ENCODE measurements at places on chromosomes 2 and 18. TPM values are rescaled to one million over a fixed set of nuclear protein-coding genes. Genes with fewer than 3 reads are reported as not detected.
A peak's percentile ranks its signal among the peaks of the same experiment; 100 is the strongest.

Gene LHCGR
- not detected for total RNA-seq

DNA sequence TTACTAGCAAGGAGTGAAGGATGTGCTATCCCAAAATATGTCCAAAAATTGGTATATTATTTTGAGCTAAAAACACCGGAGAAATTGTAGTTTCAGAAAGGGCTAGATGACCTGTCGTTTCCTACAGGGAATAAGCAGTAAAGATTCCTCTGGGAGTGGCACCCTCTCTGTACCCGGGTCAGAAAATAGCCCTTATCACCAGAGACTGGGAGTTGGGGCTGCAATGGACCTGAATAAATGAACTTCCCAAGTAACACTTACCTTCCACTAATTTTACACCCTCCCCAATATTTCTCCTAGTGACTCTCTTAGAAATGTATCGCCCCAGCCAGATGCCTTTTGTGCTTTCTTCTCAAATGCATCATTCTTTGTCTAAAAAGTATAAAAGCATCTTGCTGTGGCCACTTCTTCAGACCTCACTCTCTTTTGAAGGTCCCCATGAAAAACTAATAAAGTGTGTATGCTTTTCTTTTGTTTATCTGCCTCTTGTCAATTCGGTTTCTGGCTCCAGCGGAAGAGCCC, 734 bp upstream of the RMC1 start:
- no peaks in the 10 kb centered on the region for H3K27me3 ChIP-seq
- H3K27ac ChIP-seq, result peak overlapping the region; percentile 95
- peak overlapping the region; percentile 93 for H3K4me3 ChIP-seq

GRCh38 chr2:234286118-234286598, 210.7 kb downstream of the ARL4C start:
- peaks cover 15% of the 10 kb centered on the region for H3K4me1 ChIP-seq
- no peak overlapping the region for H3K4me3 ChIP-seq
- no peaks in the 10 kb centered on the region for H3K36me3 ChIP-seq
- H3K27ac ChIP-seq, result no peak overlapping the region

GRCh38 chr2:82000606-82001005, 1696.1 kb upstream of the LRRTM1 start:
- H3K27me3 ChIP-seq, result no peaks in the 10 kb centered on the region
- no peak overlapping the region for H3K4me3 ChIP-seq
- DNase-seq, result no peak
- H3K27ac ChIP-seq, result no peak overlapping the region
- no peaks in the 10 kb centered on the region for H3K36me3 ChIP-seq
- no peaks in the 10 kb centered on the region for H3K4me1 ChIP-seq

- H3K4me1 ChIP-seq, result no peaks in the 10 kb centered on the region
- no peaks in the 10 kb centered on the region for H3K27me3 ChIP-seq
- no peak overlapping the region for H3K27ac ChIP-seq
- H3K4me3 ChIP-seq, result no peak overlapping the region
- H3K36me3 ChIP-seq, result no peaks in the 10 kb centered on the region
Observed at GRCh38 chr18:68560128-68560527, 154.8 kb downstream of the TMX3 start.

DNA sequence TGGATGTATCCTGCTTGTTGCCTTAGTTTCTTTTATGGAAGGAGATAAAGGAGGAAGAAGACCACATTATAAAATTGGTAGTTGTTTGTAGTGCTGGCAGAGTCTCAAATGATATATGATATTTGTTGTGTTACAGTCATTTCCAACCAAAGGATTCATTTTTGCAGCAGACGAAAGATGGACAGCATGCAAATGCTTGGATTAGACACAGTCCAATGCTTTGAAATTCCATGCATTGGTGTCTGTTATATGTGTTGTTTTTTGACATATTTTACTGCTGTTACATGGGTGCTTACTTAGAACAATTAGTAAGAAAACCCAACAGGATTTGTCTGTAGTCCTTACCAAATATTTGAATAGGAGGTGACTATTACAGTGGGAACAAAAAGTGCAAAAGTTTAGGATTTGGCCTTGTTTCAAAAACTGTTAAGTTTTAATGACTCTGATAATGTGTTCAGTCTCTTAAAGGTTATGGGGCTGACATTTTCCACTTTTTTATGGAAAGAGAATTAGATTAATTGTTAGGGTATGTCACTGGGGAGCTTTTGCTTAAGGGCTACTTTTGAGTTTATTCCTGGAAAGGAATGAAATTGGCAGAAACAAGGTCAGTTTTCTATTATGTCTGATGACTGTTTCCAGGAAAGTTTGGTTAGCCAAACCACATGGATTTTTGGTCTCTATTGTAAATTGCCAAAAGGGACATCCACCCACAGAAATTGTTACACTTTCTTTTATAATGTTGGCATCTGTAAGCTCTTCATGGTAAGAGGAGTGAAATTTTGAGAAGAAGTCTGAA, 229.4 kb upstream of the MMADHC start:
- peaks cover 13% of the 10 kb centered on the region for H3K4me1 ChIP-seq
- no peaks in the 10 kb centered on the region for H3K36me3 ChIP-seq
- no peak overlapping the region for H3K27ac ChIP-seq
- H3K4me3 ChIP-seq, result no peak overlapping the region
- no peak for DNase-seq

GRCh38 chr2:172416447-172417058, 10.8 kb upstream of the ITGA6 start:
- DNase-seq, result no peak
- H3K27me3 ChIP-seq, result no peaks in the 10 kb centered on the region
- H3K4me3 ChIP-seq, result no peak overlapping the region
- no peak overlapping the region for H3K27ac ChIP-seq
- no peaks in the 10 kb centered on the region for H3K36me3 ChIP-seq

DNA sequence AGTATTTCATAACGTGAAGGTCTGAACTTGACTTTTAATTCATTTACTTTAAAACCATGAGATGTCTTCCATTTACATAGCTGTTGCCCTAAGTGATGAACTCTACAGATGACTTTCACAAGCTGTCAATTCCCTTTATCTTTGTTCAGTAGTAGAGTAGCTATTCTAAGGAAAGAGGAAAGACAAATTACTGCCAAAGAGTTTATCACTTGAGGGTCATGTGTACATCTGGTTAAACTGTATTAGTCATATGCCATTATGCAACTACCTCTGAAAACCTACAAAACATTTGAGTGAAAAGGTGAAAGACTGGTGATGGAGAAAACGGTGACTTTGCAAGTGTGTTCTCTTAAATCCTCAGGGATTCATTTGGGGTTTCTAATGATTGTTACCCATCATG, 763.9 kb downstream of the TMEM182 start:
- H3K27ac ChIP-seq, result no peak overlapping the region
- no peak for DNase-seq
- H3K27me3 ChIP-seq, result no peaks in the 10 kb centered on the region
- no peak overlapping the region for H3K4me3 ChIP-seq
- no peaks in the 10 kb centered on the region for H3K4me1 ChIP-seq
- H3K36me3 ChIP-seq, result no peaks in the 10 kb centered on the region

Gene KANSL1L
- total RNA-seq, result 29.7 TPM

DNA sequence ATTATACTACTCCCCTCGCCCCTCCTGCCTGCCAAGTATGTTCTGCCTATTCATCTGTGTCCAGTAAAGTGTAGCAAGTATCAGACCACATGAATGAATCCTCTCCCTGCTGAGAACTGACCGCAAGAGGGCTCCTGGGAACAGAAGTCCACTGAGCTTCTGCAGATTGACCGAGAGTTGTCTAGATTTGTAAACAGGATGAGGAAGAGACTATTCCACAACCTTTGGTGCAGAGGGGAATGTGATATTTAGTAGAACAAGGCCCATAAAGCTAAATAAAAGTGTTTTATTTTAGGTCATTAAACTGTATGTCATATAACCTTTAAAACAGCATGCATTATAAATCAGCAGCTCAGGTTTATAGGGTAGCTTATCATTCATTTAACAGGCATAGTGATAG, 377.0 kb downstream of the DCC start:
- H3K27ac ChIP-seq, result no peak overlapping the region
- H3K4me3 ChIP-seq, result no peak overlapping the region
- no peak for DNase-seq
- H3K27me3 ChIP-seq, result no peaks in the 10 kb centered on the region
- no peaks in the 10 kb centered on the region for H3K4me1 ChIP-seq

DNA sequence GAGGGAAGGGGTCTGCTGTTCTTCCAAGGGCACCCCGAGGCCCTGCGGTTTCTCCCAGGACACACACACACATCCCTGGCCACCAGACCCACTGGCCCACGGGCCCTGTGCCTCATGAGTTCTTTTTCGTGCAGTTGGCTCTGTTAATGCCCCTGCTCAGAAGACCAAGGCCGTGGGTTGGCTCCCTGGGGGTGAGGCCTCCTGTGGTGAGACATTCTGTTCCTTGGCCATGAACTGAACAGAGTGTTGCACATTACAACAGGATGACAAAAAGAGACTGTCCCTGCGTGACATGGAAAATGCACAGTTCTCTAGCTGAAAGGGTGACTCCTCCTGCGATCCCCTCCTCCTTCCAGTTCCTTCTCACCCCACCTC, 30.7 kb downstream of the SH2D6 start:
- H3K27me3 ChIP-seq, result no peaks in the 10 kb centered on the region
- no peaks in the 10 kb centered on the region for H3K36me3 ChIP-seq
- H3K4me3 ChIP-seq, result no peak overlapping the region
- no peak overlapping the region for H3K27ac ChIP-seq

Gene KCNG2
- total RNA-seq, result not detected

Gene PSMA8
- total RNA-seq, result not detected

DNA sequence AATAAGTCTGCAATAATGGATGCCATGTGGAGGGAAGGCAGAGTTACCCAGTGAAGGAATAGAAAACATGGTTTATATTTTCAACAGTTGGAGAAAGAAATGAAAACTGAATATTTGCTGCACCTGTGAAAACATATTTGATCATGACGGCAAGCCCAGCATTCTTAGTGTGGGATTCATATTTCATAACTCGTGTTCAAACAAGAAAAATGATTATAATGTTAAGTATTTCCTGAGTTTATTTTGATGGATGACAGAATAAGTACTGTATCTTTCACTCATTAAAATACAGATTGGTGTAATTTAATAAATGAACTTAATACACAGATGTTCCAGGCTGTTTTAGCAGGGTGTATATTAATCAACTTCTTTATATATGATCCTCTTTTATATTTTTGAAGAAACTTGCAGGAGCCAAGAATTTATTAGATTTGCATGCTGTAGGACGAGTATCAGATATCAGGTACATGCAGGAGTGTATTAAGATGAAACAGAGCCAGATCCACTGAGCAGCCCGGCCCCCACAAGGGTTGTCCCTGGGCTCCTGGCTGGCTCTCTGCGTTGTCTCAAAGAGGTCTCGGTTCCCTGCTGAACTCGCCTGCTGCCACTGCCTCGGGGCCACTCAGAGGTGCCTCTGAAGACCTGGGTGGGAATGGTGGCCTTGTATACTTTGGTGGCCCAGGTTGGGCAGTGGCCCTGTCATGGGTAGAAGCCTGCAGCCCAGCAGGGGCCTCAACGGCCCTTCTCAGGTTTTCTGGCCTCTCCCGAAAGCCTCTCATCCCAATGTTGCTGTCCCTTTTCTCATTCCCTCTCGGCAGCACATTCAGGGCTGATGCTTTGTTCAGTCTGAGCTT, 95.0 kb upstream of the LDAH start:
- H3K4me1 ChIP-seq, result peaks cover 18% of the 10 kb centered on the region
- no peak overlapping the region for H3K27ac ChIP-seq
- H3K4me3 ChIP-seq, result no peak overlapping the region
- H3K27me3 ChIP-seq, result no peaks in the 10 kb centered on the region
- DNase-seq, result peak; percentile 42
- no peaks in the 10 kb centered on the region for H3K36me3 ChIP-seq

DNA sequence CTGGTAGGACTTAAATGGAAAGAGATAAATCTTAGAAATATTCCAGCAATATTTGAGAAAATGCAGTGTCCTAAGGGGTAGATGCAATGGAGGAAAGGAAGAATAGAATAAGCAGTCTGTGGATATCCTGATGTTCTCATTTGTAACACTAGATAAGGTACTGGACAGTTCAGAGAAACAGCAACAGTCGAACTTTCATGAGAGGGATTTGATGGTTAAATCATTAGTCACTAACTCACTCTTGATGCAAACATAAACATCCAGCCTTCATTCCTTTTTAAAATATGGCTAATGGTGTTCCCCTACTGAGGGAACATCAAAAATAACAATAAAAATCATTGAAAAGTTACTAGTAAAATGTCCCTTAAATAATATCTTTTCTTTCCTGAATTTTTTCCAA, 211.4 kb upstream of the SLC39A10 start:
- no peak overlapping the region for H3K4me3 ChIP-seq
- H3K36me3 ChIP-seq, result no peaks in the 10 kb centered on the region
- no peaks in the 10 kb centered on the region for H3K27me3 ChIP-seq
- no peak for DNase-seq
- H3K27ac ChIP-seq, result no peak overlapping the region

DNA sequence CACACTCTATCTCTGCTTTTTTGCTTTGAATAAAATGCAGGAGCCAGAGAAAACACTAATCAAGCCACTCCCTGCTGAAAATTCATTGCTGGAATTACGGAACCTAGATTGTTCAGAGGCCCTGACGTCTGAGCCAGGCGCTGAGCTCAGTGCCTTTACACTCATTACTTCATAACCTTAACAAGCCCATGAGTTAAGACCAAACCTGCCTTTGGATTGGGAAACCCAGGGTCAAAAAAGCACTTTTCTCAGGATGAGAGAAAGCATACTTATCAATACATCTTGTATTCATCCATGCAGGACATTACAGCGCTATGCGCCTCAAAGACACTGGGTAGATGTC, 762 bp downstream of the INO80C start:
- peak overlapping the region; percentile 91 for H3K27ac ChIP-seq
- peak overlapping the region; percentile 69 for H3K4me3 ChIP-seq
- DNase-seq, result no peak

- H3K4me3 ChIP-seq, result no peak overlapping the region
- H3K27me3 ChIP-seq, result no peaks in the 10 kb centered on the region
- H3K4me1 ChIP-seq, result no peaks in the 10 kb centered on the region
- no peak for DNase-seq
- no peak overlapping the region for H3K27ac ChIP-seq
Observed at GRCh38 chr18:13131283-13131682, 87.3 kb upstream of the LDLRAD4 start.

- no peak overlapping the region for H3K4me3 ChIP-seq
- no peaks in the 10 kb centered on the region for H3K27me3 ChIP-seq
- H3K27ac ChIP-seq, result no peak overlapping the region
Observed at GRCh38 chr2:11388262-11389051, 44.0 kb upstream of the ROCK2 start.

DNA sequence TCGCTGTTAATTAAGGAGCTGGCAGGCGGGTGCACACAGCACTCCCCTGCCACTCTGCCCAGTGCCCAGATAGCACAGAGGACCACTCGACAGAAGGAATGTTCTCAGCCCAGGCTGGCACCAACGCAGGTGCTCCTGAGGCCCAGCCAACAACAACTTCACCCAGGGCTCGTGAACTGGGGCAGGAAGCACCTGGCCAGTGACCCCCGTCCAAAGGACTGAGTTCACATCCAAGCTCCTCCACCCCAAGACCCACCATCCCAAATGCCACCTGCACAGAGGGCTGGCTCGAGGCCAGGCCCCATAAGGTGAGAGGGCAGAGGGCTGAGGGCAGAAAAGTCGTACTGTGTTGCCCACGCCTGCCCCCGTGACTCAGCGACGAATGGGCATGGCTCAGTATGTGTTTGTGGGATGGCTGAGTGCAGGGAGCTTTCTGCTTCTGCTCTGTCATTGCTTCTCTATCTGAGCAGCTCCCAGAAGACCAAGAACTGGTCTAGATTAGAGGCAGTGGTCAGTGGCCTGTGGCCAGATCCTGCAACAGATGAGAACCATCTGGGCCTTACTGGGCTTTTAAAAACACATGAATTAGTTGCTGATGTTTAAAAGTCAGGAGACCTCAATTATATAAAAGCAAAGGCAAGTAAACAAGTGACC, 68.4 kb downstream of the POLR1A start:
- no peak for DNase-seq
- no peak overlapping the region for H3K4me3 ChIP-seq
- peak overlapping the region; percentile 88 for H3K27ac ChIP-seq
- H3K4me1 ChIP-seq, result peaks cover 43% of the 10 kb centered on the region
- peaks cover 33% of the 10 kb centered on the region for H3K36me3 ChIP-seq
